ENCODE measurements at places on chromosomes 5 and 9.

- no peak for ATAC-seq
These were observed 355.3 kb downstream of the BNC2 start for GRCh38 chr9:16515207-16515606.

GRCh38 chr5:125249400-125249799, 503.0 kb upstream of the ZNF608 start:
- ATAC-seq: no peak

DNA sequence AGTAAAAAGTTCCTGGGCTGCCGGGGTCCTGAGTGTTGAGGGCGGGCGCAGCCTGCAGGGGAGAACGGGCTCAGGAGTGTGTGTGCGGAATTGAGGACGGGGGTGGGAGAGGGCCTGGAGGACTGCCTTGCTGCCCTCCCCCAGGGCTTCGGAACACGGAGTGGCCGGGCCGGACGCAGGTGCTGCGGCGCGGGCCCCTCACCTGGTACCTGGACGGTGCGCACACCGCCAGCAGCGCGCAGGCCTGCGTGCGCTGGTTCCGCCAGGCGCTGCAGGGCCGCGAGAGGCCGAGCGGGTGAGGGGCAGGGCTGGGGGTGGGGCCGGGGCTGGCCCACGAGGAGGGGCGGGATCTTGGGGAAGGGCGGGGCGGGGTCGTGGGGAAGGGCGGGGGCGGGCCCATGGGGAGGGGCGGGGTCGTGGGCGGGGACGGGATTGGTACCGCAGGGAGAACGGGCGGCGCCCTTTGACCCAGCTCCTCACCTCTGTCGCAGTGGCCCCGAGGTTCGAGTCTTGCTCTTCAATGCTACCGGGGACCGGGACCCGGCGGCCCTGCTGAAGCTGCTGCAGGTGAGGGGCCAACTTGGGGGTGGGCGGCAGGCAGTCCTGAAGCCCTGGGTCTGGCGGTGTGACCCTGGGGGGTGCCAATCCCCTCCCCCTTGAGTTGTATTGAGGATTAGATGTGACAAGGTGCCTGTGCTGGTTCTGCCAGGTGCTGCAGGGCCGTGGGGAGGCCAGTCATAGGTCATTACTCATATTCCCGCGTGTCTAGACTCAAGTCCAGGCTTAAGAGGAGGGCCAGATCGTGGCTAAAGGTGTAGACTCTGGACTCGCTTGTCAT, 7.1 kb downstream of the FPGS start:
- ATAC-seq: peak; percentile 52

- ATAC-seq: no peak
These were observed 43.2 kb upstream of the MAMDC2 start for GRCh38 chr9:70000469-70000868.

GRCh38 chr9:114446672-114447450, 58.4 kb downstream of the WHRN start:
- ATAC-seq: no peak

GRCh38 chr5:95842854-95843544, 20.5 kb upstream of the GLRX start:
- peak; percentile 92 for ATAC-seq

DNA sequence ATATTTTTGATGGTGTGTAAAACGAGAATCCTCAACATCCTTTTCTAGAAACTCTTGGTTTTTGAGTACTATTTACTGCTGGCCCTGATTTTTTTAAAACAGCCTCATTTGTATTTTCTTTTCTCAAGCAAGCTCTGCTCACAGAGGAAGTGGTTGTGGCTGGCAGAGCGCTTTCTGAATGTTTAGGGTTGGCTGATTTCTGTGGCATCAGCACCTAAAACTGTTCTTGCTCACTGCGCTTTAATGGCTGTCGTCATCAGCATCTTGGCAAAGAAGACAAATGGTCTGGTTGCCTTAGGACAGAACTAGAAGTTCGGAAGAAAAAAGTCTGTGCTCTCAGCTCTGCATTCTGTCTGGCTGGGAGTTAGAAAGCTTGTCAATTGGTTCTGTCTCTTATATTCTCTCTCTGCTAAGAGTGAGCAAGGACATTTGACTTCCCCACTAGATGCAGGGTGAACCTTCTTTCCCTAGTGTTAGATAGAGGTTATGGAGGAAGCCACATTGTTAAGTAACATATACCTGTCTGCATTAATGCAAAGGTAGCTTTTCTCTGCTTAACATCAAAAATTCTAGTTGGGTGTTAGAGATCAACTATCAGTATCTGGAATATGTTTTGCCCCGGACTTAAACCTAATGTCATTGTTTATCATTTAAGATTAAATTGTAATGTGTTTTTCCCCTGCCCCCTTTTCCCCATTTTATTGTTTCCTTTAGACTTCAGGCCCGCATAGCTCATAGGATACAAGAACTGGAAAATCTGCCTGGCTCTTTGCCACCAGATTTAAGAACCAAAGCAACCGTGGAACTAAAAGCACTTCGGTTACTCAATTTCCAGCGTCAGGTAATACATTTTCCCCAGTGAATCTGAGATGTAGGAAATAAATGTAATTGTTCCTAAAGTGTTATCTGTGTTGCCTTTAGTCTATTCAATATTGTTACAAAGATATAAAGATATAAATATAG, 39.0 kb downstream of the SMARCA2 start:
- ATAC-seq: peak; percentile 86

- ATAC-seq: no peak
These were observed 188.4 kb downstream of the SNCAIP start for GRCh38 chr5:122500245-122501088.

GRCh38 chr5:111859533-111860270, 102.7 kb upstream of the NREP start:
- no peak for ATAC-seq

GRCh38 chr5:1255081-1255561, 29.9 kb downstream of the SLC6A18 start:
- peak; percentile 87 for ATAC-seq

DNA sequence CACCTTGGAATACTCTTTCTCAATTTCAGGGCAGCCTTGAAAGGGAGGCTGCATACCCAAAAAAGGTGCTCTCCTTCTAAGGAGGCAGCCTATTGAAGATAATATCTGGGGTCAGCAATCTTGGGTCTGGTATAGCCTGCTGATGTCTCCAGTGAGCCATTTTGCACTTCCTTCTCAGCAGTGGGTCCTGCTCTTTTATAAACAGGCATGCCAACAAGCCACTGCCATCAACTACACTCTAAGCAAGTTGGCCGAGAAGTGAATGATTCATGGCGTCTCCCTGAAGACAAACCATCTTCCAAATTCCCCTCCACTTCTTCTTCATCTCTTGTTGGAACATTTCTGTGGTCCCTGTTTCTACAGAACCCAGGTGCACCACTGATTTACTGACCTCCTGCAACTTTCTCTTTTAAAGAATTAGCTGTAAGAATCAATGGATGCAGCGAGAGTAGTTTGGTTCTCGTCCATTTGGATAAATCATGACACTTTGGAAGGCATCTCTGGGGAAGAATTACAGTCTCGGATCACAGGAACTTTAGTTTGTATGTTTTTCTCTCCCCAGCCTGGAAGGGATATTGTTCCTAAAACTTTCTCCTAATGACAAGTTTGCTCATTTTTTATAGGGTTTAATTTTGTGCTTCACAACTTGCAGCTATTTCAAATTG, 108.3 kb downstream of the INSYN2B start:
- no peak for ATAC-seq

GRCh38 chr5:24059006-24059405, 551.6 kb downstream of the PRDM9 start:
- ATAC-seq: no peak

DNA sequence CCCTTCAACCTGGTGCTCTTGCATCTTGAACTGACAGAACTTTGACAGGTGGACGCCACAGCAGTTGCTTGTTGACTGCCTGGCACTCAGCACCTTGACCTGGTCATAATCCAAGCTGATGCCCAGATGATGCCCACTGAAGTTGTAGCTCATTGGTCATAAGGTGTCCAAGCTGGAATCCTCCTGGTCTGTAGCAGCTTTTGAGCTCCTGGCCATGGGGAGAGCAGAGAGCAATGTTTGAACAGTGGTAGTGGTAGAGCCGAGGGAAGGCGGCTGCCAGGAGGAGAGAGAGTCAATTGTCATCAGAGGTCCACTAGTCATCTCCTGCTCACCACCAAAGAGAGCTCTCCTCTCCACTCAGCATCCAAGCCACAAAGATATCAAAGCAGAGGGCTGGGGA, 23.3 kb downstream of the CSF2 start:
- no peak for ATAC-seq

DNA sequence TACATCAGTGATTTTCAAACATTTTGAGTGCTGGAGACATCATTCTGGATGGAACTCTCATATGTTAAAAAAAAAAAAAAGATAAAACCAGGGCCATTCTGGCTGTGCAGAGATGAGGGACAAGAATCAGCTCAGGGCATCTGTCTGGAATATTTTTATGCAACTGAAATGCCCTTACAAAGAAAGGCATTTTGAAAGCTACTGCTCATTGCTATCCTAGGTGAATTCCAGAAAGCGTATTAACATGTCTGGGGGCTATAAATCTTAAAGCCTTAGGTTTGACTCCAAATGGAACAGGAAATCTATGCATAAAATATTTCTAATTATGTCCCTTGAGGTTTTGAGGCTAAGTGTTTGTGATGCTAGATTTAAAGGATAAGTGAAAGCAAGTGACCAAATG, 14.9 kb upstream of the PCSK1 start:
- ATAC-seq: no peak

GRCh38 chr5:89313804-89314588, 431.0 kb upstream of the MEF2C start:
- ATAC-seq: peak; percentile 88

DNA sequence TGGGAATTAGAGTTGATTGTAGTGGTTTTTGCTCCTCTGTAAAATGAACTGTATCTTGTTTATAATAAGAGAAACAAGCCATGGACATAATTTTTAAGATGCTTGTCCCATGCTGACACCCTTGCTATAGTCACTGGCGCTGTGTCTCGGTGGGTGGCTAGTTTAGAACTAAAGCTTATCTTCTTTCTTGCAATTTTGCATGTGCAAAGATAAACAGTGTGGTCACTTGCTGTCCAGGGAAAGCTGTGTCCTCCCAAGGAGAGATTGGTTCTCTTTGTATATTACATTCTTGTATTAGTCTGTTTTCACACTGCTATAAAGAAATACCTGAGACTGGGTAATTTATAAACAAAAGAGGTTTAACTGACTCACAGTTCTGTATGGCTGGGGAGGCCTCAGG, 143.8 kb downstream of the MELK start:
- ATAC-seq: no peak
